ENCODE measurements at places on chromosomes 5 and 9.

DNA sequence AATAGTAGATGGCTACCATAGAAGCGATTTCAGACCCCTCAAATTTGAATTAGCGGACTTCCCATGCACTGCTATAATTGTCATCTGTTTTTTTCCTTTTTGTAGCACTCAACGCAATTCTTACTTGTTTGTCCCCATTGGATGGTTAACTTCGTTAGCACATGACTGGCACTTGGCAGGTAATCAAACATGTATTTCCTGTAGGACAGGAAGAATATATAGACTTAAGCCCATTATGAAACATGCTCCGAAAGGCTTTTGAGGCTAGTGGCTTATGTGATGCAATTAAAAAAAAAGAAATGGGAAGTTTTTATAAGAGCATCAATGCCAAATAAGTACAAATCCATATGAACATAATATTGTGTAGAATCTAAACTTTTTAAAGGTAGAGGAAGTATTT lies 301.2 kb downstream of the PSAT1 start:
- no peak for DNase-seq

DNA sequence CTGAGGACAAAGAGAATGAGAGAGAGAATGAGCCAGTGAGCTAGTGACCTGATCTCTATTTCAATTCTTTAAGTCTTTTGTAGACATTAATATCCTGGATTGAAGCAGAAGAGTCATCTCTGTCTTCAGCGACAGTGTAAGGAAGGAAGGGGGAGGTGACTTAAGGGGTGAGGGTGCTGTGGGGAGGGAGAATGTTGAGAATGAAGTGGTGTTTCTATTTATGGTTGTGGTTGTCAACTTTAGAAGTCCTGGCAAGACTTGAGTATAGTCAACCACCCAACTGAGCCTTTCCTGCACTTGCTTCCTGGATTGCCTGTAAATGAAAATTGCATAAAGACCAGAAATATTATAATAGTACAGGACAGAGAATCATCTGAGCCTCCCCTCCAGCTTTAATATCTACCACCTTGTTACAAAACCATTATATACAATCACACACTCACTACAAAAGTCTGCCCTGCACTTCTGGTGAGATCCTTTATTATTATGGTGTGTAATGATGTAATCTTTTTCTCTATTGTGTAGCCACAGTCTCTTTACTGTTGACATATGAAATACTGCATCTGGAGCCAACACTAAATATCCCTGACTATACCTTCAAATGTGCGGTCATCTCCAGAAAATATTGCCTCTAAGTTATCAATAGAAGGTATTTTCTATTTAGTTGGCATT lies 91.7 kb downstream of the NTRK2 start:
- DNase-seq = no peak

DNA sequence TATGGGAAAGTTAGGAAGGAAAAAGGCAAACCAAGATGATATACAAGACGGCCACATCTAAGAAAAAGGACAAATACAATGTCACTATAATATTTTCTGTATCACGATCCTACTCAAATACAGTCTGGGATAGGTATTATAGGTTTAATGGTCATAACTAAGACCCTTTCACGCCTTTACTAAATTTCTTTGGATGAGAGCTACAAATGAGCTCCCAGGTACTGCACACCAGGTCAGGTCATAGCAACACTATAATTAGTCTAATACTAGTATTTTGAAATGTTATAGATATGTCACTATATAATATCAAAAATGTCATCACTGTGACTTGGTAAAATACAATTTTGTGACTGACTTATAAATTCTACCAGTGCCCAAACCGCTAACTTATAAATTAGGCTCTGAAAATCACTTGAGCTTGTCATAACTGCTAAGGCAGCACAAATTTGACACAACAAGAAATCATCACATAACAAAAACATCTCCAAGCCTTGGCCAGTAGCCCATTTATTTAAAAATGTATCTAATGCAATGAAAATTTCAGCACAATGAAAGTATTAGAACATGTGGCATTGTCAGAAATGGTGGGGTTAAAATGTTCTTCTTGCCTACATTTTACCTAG lies 6.9 kb downstream of the SELENOP start:
- no peak for DNase-seq

GRCh38 chr5:133848341-133848811 lies 120.0 kb downstream of the C5orf15 start:
- DNase-seq = no peak

GRCh38 chr5:119878712-119879111 lies 249.4 kb downstream of the FAM170A start:
- no peak for DNase-seq

DNA sequence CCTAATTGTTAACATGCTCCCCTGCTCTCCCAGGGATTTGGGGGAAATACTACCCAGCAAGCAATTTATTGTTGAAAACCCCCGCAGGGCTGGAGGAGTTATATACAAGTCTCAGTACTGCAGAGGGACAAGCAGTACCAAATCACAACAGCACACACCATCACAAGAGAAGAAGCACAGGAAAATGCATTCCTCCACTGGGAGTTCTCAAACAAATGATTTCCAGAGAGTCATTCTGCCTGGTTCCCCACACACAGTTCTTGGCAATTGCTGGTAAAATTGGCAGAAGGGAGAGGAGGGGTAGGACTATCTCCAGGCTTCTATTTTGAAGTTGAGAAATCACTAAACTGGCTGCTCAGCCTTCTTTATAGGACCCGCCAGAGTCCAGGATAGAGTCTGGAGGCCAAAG lies 16.8 kb downstream of the SIL1 start:
- DNase-seq = no peak

DNA sequence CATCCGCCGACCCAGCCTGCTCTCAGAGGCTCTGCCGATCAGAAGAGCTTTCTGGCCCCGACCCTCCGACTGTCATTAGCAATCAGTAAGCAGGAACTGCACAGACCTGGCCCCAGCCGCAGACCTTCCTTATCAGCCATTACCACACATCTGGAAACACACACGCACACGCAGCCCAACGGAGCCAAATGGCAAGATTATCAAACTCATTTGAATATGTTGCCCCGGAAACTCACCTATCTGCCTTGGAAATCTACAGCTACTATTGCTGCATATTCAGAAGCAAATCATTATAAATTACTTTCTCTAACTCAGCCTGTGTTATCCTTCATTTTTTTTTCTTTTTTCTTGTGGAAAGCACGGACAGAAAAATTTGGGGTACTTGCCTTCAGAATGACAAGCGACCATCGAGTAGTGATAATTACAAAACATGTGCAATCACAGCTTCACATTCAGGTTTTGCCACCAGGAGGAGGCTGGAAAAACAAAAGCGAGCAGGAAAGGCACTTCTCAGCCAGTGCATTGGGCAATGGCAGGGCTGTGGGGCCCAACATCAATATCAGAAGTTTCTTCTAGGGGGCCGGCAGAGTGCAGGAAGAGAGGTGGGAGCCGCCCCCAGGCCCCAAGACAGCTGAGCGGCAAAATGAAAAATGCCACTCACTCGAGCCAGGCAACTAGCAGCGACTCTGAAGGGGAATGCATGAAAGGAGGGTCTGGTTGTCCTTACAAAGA lies 122.3 kb downstream of the VAV2 start:
- no peak for DNase-seq

- no peak for DNase-seq
These were observed 386.1 kb upstream of the MPDZ start for GRCh38 chr9:13665418-13666066.

GRCh38 chr5:137563646-137564397 lies 64.7 kb upstream of the SPOCK1 start:
- DNase-seq = no peak

GRCh38 chr9:125202846-125203618 lies 2.7 kb downstream of the RABEPK start:
- no peak for DNase-seq
